ENCODE measurements at places on chromosomes 7 and 10. TPM values are rescaled to one million over a fixed set of nuclear protein-coding genes. Genes with fewer than 3 reads are reported as not detected.

Gene SERPINE1
- 1,952 TPM for total RNA-seq

Gene ECHS1
- 138 TPM for total RNA-seq

Gene CALHM1
- not detected for total RNA-seq

Gene INHBA
- total RNA-seq = 2.8 TPM

Gene HSPA12A
- total RNA-seq = 0.05 TPM

Gene EGFR
- 3.5 TPM for total RNA-seq

Gene GPER1
- total RNA-seq = 0.79 TPM

Gene KIF11
- total RNA-seq = 35.1 TPM

Gene AGAP4
- 1.8 TPM for total RNA-seq

Gene TYSND1
- 6.9 TPM for total RNA-seq

Gene TAS2R5
- 0.10 TPM for total RNA-seq

Gene C7orf33
- total RNA-seq = not detected

Gene HGF
- 0.69 TPM for total RNA-seq

Gene ATRNL1
- total RNA-seq = not detected

Gene CHN2
- 2.7 TPM for total RNA-seq

Gene MMRN2
- 199 TPM for total RNA-seq

Gene ZC3HAV1L
- total RNA-seq = 15.3 TPM

Gene PDGFA
- 87.3 TPM for total RNA-seq

Gene IFIT1B
- not detected for total RNA-seq

Gene TRPV5
- not detected for total RNA-seq

Gene PITX3
- total RNA-seq = not detected

Gene SPDYE9
- not detected for total RNA-seq

Gene PNLIP
- not detected for total RNA-seq

All from mammary microvascular endothelial cell (primary cell).